ENCODE measurements at places on chromosomes 7 and 10. TPM values are rescaled to one million over a fixed set of nuclear protein-coding genes. Genes with fewer than 3 reads are reported as not detected.

- H3K4me3 ChIP-seq, result no peak overlapping the region
- no peak overlapping the region for H3K27ac ChIP-seq
- no peaks in the 10 kb centered on the region for H3K27me3 ChIP-seq
- DNase-seq, result no peak
- H3K4me1 ChIP-seq, result no peaks in the 10 kb centered on the region
These were observed 250.2 kb upstream of the PTER start for GRCh38 chr10:16186564-16186963.

The TUBB8 gene
- not detected for polyA plus RNA-seq

DNA sequence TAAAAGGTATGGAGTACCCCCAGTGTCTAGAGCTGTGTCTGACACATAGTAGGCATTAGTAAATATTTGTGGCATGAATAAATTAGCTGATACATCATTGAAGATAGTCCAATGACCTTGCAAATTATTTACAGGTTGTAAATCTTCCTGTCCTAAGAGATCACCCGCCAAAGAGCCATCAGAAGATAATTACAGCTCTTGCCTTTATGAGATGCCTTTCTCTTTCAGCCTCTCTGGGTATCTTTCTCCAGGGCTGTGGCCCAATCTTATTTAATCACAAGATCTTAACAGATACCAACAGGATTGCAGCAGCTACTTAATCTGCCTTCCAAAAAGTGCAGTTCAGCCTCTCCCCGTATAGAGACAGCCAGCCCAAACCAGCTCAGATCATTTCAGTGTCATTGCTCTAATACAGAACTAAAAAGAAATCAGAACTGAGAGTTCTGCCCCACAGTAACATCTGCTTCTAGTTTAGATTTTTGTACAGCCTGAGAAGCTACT, 41.5 kb downstream of the MYOF start:
- no peaks in the 10 kb centered on the region for H3K4me1 ChIP-seq
- DNase-seq, result no peak
- peak overlapping the region; percentile 28 for H3K27ac ChIP-seq
- no peaks in the 10 kb centered on the region for H3K27me3 ChIP-seq
- no peak overlapping the region for H3K4me3 ChIP-seq

- DNase-seq, result no peak
- H3K4me1 ChIP-seq, result no peaks in the 10 kb centered on the region
- no peaks in the 10 kb centered on the region for H3K27me3 ChIP-seq
- no peak overlapping the region for H3K4me3 ChIP-seq
These were observed 259.4 kb downstream of the PARD3 start for GRCh38 chr10:34555653-34556052.

DNA sequence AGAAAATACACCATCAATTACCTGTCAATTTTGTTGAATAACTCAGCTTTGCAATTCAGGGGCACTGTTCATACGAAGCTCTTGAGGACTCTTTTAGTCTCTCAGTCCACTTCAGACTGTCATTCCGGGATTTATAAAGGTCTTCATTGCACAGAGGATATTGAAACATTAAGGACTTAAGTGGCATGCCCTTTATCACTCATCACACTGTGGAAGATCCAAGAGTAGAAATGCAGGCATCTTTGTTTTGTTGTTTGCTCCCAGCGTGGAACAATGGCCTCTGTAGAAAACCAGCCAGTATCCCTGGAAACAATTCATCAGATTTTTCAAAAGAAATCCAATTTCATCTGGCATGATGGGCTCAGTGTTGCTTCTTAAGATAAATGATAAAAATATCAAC, 66.3 kb upstream of the LRGUK start:
- no peaks in the 10 kb centered on the region for H3K36me3 ChIP-seq
- no peaks in the 10 kb centered on the region for H3K27me3 ChIP-seq
- H3K27ac ChIP-seq, result no peak overlapping the region
- no peaks in the 10 kb centered on the region for H3K4me1 ChIP-seq
- no peak for DNase-seq

GRCh38 chr10:103181244-103181643, 11.8 kb downstream of the NT5C2 start:
- H3K36me3 ChIP-seq, result no peaks in the 10 kb centered on the region
- H3K27ac ChIP-seq, result peak overlapping the region; percentile 66
- H3K27me3 ChIP-seq, result no peaks in the 10 kb centered on the region
- peaks cover 59% of the 10 kb centered on the region for H3K4me1 ChIP-seq
- no peak overlapping the region for H3K4me3 ChIP-seq
- DNase-seq, result no peak

DNA sequence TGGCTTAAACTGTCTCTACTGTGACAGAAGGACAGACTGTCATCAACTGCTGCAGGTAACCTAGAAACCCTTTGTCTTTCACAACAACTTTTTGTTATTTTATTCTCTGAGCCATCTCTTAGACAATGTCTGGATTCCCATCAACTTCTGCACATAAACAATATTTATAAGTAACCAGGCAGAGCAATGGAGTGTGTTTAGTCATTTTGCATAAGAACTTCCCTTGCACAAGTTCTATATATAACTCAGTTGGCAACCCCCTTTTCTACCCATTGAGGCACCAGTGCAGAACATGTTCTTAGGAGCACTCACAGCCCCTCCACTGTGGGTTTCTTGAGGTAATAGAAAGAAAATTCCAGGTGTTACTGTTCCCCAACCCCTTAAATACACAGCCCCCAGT, 65.0 kb upstream of the IL6 start:
- H3K36me3 ChIP-seq, result no peaks in the 10 kb centered on the region
- no peaks in the 10 kb centered on the region for H3K27me3 ChIP-seq
- no peak for DNase-seq
- H3K27ac ChIP-seq, result peak overlapping the region; percentile 59
- peaks cover 5% of the 10 kb centered on the region for H3K4me1 ChIP-seq

GRCh38 chr10:104663563-104663962, 22.5 kb downstream of the SORCS3 start:
- no peak overlapping the region for H3K4me3 ChIP-seq
- no peaks in the 10 kb centered on the region for H3K36me3 ChIP-seq

DNA sequence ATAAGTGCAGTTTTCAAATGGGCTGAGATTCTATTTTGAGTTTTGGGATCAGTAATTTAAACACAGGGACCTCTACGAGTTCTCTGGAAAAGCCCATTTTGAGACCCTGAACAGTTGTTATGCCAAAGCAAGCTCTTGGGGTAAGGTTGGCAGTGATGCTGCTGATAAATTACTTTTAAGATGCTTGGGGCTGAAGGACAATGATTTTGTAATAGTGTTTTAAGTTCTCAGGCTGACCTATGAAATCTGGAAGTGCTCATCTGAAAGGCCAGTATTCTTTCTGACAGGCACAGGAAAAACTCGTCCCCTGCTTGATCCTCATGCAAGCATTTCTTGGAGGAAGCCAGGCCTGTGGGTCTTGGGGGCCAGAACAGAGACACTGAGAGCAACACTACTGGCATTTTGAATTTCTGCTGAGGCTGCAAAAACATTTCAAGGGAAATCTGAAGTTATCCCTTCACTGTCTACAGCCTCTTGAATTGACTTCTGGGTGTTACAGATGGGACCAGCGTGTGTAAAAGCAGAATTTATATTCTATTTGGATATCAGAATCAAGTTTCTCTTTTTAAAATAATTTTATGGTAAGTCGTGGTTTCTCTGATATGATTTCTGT, 79.7 kb downstream of the AUTS2 start:
- no peak overlapping the region for H3K27ac ChIP-seq
- DNase-seq, result no peak
- no peaks in the 10 kb centered on the region for H3K36me3 ChIP-seq
- peaks cover 5% of the 10 kb centered on the region for H3K4me1 ChIP-seq
- no peaks in the 10 kb centered on the region for H3K27me3 ChIP-seq
- no peak overlapping the region for H3K4me3 ChIP-seq
